CD8-positive, alpha-beta T cell (primary cell): ENCODE measurements at places on chromosomes 6 and 20.

- no peak for DNase-seq
These were observed 101.6 kb downstream of the DST start for GRCh38 chr6:56541030-56541600.

GRCh38 chr20:62704341-62704948, 4.2 kb upstream of the NTSR1 start:
- no peak for DNase-seq

DNA sequence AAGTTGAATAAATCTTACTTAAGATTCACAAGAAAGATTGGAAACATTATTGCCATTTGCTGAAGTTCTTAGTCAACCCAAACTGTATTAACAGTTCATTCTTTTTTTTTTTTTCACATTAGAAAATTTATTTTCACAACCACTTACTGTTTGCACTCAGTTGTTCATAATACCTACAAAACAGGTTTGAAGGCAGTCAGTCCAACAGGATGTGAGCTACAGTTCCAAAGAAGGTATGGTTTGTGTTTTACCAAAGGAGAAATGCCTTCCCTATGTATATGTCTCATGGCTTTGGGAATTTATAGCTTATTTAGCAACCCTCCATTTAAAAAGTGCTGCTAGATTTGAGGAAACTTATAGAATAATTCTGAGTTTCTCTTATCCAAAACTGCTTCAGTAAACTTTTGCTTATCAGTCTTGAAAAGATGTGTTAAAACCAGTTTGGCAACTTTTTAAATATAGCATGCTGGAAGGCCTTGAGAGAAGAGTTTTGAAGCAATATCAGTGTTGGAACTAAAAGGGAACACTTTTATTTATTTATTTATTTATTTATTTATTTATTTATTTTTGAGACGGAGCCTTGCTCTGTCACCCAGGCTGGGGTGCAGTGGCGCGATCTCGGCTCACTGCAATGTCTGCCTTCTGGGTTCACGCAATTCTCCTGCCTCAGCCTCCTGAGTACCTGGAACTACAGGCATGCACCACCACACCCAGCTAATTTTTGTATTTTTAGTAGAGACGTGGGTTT, 46.8 kb upstream of the RREB1 start:
- no peak for DNase-seq

DNA sequence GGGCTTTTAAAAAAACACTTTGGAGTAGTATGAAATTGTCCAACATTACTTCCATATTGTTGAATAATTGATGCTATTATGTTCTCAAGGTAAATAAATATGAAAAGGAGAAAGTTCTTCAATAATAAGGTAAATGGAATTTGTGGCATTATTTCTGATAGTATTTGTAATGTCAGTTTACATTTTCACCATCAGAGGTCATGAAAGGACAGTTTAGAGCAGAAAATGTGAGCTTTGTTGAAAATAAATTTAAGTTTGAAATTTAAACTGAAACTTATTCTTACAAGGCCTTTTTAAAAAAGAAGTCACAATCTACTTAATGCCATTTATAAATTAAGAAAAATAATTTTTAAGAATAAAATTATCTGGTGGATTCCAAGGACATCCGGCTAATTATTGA, 15.8 kb upstream of the CEP162 start:
- DNase-seq: no peak

- DNase-seq: no peak
These were observed 40.0 kb upstream of the ADGRF5 start for GRCh38 chr6:46961711-46962110.

DNA sequence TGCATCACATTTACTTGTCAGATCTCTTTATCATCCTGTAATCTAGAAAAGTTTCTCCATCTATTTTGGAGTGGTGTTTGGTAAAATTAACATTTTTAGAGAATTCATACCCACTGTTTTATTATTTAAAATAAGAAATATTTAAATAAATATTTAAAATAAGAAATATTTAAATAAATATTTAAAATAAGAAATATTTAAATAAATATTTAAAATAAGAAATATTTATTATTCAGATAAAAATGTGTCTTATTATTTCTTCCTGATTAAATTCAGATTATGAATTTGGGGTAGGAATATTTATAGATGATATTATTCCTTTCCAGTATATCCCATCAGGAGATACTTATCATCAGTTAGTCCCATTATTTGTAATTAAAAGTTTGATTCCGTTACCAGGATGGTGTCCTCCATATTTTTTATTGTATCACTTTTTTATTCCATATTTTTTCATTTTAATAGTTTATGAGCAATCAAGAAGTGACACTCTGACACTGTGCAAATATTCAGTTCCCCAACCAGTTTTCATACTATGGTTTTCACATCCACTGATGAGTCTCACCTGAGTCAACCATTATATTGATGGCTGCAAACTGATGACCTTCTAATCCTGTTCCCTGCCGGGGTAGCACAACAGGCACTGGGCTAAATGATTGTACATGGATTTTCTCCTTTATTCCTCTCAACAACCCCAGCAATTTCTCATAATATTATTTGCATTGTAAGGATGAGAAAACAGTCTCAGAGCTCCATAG, 1023.0 kb downstream of the KIF16B start:
- DNase-seq: no peak

DNA sequence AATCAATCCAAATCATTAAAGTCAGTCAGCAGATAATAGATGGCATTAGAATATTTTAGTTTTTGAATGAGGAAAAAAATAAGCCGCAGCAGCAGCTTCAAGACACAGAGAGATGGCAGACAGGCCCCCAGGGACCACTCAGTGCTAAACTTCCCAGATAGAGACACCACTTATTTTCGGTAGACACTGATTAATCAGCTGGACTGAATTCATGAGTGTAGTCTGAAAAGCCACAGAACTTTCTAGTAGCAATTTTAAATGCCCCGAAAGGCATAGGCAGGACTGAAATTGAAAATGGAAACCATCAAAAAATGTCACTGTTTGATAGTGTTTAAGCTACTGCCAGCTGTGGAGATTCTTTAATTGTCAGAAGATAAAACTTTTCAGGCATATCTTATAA, 3.1 kb upstream of the CLDN20 start:
- no peak for DNase-seq

DNA sequence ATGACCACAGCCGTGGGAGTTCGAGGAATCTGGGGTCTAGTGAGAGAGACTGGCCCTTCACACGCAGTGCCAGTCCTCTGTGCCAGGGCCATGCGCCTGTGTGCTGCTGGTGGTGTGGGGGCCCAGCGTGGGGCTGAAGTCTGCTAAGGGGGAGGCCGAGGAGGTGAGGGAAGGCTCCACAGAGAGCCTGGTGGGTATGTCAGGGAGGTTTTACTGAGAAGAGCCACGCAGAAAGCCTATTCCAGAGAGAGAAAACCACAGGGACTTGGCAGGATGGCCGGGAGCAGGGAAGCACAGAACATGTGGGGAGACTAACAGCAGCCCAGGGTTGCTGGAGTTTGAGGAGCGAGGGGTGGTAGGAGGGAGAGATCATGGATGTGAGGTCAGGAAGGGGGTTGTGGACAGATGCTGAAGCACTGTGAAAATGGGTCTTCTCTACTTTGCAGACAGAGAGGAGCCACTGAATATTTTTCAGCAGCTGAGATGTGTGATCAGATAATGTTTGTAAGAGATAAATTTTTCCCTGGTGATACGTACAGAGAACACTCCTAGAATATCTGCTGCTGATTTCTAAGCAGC, 35.3 kb downstream of the DUSP22 start:
- no peak for DNase-seq

DNA sequence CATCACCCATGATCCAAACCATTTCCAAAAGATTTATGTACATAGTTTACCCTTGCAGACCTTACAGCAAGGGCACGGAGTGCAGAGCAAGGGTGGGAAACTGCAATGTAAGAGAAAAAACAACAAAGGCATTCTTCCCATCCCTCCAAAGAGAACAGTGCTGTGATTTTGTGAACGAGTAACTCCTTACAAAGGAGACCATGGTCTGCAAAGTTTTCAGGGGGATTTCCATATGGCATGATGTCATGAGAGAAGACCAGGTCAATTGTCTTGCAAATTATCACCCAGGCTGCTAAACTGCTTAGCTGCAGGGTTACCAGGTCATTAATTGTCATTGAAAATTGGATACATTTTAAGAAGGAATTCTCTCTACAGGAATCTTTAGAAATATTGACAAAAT, 58.3 kb downstream of the LAMP5 start:
- no peak for DNase-seq
